ENCODE measurements at places on chromosomes 2 and 18.

DNA sequence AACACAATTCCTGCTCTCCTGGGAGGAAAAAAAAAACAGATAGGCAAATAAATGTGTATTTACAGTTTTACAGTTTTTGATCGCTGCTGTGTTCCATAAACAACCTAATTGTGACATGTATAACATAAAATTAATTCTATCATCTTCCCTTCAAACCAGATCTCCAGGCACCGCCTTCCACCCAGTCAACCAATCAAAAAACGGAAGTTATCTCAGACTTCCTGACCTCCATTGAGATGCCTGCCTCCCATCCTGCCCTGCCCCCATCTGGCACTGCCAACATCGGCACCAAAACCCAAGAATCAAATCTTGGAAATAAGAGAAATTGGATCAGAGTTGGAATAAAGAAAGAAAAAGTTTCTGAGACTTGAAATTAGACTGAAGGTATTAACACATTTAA lies 3.1 kb upstream of the RIOK3 start:
- no peak for DNase-seq

GRCh38 chr18:22370414-22370813 lies 47.3 kb downstream of the CTAGE1 start:
- no peak for DNase-seq

- no peak for DNase-seq
Observed at GRCh38 chr18:10006311-10006893, 92.6 kb downstream of the VAPA start.

GRCh38 chr2:167331636-167332232 lies 443.5 kb downstream of the XIRP2 start:
- DNase-seq, result no peak

DNA sequence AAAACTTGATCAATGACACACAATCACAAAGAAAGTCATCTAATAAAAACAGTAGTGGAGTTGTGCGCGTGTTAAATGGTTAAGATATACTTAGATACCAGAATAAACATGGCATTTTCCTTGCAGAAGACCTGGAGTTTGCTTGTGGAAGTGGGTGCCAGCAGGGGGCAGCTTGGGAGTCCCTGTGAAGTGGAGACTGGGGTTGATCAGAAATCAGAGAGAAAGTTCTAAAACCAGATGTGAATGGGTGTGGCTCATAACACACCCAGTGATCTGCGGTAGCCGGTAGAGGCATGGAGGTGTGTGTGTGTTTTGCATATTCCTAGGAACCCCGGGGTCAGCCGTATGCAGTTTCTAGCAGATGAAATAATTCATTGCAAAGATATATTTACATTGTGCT lies 300.1 kb upstream of the TRIB2 start:
- peak; percentile 50 for DNase-seq

DNA sequence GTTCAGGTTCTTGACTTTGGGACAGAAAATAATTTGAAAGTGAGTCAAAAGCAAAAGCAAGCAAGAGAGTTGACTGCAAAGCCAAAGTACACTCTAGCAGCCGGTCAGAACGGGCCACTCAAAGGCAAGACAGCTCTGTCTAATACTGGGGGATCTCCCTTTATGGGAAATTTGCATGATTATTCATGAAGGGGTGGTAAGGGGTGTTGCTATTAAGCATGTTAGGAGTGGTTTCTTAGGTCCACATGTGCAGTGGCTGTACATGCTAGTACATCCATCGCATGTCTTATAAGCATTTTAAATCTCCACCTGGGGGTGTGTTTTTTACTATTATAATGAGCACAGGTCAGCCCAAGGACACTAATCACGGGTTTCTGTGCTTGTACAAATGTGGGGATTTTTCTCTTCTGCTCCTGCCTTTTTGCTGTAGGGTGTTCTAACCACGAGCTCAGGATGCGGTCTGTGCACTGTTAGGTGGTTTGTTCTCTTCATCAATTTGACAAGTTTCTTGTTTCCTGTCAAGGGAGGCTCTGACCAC lies 60.2 kb upstream of the SPP2 start:
- peak; percentile 37 for DNase-seq

- DNase-seq, result no peak
Observed at GRCh38 chr2:100563407-100564247, 834 bp downstream of the PDCL3 start.

DNA sequence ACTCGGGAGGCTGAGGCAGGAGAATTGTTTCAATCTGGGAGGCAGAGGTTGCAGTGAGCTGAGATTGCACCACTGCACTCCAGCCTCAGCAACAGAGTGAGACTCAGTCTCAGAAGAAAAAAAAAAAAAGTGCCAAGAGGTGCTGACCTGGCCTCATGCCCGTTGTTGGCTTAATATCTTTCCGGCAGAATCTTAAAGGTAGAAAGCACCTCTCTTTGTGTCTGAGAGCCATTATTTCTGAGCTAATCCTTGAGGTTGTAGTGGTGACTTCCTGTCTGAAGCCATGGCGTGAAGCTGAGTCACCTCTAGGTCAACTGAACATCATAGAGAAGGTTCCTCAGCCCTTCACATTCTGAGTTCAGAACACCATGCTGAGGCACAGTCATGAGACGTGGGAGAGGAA lies 60.4 kb downstream of the WDSUB1 start:
- DNase-seq, result no peak

GRCh38 chr2:1577846-1578245 lies 164.6 kb downstream of the TPO start:
- DNase-seq, result no peak

DNA sequence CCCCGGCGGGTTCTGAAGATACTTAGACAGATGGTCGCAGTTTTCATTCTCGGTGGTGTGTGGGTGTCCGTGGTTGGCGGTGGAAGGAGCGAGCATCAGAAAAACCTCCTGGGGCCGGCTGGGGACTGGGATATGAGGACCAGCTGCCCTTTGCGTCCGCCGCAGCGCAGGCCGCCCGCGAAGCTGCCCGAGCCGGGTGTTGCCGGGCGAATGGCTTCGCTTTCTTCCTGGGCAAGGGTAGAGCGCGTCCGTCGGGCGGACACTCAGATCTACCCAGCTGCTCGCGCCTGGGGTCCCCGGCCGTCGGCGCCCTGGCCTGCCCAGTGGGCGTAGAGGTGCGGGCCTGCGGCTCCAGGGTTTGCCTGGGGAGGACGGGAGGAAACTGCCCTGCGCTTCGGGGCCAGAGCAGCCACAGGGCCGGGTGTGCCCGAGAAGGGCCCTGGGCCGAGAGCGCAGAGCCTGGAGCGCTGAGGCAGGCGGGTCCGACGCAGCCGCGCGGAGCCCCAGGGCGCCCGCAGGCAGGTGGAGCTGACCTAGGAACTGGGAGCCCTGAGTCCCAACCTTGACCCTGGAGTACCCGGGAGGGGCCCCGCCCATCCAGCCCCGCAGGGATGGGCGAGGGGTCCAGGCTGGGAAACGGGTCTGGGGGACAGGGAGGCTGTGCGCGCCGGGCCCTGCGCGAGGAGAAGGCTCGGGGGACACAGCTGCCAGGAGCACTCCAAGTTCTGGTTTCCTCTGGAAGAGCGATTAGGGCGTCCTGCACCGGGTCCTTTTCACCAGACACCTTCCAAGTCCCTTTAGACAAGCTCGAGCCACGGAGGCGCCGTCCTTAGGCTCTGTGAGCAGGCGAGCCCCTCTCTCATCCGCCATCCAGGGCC lies 1.3 kb downstream of the TWIST2 start:
- no peak for DNase-seq

GRCh38 chr2:73112026-73112912 lies 479 bp downstream of the RAB11FIP5 start:
- peak; percentile 19 for DNase-seq

- DNase-seq, result no peak
Observed at GRCh38 chr2:41663056-41663455, 384.8 kb upstream of the PKDCC start.

- DNase-seq, result no peak
Observed at GRCh38 chr2:106119074-106119473, 75.0 kb downstream of the UXS1 start.

GRCh38 chr2:228239207-228239906 lies 57.9 kb upstream of the SPHKAP start:
- no peak for DNase-seq

DNA sequence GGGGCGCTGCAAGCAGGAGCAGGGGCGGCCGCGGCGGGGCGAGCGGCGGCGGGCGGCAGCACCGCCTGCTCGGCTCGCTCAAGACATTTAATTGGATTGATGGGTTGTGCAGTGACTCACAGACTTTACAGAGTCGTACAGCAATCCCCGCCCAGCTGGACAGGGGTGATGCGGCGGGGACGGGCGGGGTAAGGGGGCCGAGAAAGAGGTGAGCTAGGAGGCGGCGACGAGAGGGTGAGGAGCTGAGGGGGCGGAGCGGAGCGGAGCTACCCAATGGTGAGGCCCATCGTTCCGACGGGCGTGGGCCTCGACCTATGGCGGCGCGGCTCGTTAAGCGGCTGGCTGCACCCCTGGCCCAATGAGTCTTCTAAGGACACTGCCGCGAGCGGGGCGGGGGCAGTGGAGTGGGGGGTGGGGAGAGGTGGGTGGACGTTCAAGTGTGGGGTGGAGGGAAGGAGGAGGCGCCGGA lies 97.1 kb upstream of the SERTAD2 start:
- peak; percentile 96 for DNase-seq

DNA sequence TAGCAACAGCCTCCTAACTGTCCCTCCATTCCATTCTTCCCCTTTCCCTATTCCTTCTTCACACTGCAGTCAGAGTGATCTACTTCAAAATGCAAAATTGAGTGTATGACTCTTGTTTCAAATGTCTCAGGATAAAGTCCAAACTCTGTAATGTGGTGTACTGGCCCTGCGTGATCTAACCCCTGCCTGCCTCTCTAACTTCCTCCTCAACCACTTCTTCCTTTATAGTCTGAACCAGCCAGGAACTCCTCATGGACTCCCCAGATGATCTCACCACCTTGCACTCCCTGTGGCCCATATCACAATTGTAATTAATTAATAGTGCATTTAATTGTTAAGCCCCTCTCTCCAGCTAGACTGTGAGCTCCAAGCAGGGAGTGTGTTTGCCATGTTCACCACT lies 3.1 kb upstream of the B3GNT2 start:
- DNase-seq, result no peak

- DNase-seq, result no peak
Observed at GRCh38 chr2:197857476-197858107, 53.2 kb downstream of the PLCL1 start.

DNA sequence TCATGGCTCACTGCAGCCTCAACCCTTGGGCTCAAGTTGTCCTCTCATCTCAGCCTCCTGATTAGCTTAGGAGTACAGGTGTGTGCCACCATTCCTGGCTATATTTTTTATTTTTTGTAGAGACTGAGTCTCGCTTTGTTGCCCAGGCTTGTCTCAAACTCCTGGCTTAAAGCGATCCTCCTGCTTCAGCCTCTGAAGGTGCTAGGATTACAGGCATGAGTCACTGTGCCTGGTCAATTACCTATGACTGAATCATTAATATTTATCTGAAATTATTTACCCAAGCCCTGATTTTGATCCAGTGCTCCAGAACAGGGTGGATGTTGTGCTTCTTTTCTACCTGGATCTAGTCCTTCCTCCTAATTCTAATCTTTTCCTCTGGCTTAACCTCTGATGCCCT lies 87.8 kb downstream of the MAP2 start:
- no peak for DNase-seq

DNA sequence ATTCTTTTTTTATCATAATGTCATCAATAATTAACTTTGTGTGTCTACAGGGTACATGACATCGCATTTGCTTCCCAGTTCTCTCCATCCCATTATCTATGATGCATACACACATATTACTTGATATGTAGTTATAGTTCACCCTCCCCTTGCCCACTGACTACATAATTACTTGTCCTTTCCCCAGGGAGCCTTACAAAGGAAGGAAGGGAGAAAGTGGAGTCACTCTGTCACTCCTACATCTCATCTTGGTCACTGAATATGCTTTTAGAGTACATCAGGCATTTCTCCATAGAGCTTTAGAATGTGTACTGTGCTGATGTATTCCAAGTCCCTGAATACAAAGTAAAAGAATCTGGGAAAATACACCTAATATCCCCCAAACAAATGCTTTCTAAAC lies 6.0 kb upstream of the DTNA start:
- DNase-seq, result no peak

GRCh38 chr2:31317396-31317795 lies 83.4 kb downstream of the EHD3 start:
- no peak for DNase-seq

DNA sequence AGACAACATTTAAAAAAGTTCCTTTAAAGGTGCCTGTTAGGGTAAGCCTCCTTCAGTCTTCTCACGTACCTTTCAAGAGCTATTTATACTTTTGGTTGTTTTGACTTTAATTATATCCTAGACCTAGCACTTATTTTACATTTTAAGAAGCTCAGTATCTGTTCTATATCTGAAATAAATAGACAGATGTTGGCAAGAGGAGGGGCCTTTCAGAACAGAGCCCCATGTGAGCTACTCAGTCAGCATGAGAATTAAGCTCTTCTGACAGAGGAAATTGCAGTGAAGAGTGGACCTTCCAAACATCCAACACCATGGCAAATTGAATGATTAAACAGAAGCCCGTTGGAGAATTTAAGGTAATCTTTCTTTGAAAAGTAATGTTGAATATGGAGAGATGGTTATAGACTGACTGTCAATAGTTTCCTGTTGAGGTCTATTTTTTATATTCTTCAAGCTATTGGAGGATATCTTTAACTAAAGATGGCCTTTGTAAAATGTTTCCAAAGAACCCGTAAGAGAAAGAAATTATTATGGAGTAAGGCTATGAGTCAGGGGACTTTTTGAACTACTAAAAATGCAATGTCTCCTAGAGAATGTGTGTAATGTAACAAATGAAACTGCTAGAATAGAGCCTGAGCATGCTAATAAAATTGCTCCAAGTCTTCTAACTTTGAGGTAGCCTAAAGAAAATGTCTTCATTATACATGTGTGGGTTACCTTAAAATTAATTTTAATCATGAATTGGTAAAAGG lies 17.3 kb downstream of the NYAP2 start:
- DNase-seq, result no peak

GRCh38 chr2:36354811-36355150 lies 797 bp upstream of the CRIM1 start:
- no peak for DNase-seq

- no peak for DNase-seq
Observed at GRCh38 chr2:197079832-197080555, 153.5 kb upstream of the PGAP1 start.

GRCh38 chr2:31088504-31089195 lies 49.6 kb downstream of the GALNT14 start:
- DNase-seq, result no peak

DNA sequence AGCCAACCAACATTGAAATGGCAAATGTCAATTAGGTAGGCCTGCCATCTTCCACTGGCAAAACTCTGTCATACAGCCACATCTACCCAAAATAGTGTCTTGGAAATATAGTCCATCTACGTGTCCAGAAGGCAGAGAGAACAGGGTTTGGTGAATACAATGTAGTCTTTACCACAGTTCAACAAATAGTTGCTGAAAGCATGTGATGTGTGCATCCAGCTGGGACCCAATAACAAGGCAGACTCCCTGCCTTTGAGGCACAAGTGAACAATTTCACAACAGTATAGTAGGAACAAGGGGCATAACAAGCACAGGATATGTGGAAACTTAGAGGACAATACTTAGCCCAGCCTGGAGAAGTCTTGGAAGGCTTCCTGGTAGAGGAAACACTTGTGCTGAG lies 72.6 kb downstream of the EVA1A start:
- no peak for DNase-seq

- DNase-seq, result no peak
Observed at GRCh38 chr18:32349728-32350395, 120.8 kb downstream of the GAREM1 start.

GRCh38 chr2:136131484-136131960 lies 13.6 kb upstream of the CXCR4 start:
- DNase-seq, result no peak

GRCh38 chr18:44945888-44946401 lies 265.3 kb downstream of the SETBP1 start:
- no peak for DNase-seq
